ENCODE measurements at places on chromosomes 5 and 9.

GRCh38 chr5:108615216-108615615 is 132.5 kb upstream of the FER start:
- DNase-seq = no peak

- no peak for DNase-seq
These were observed 20.4 kb downstream of the ADAMTS2 start for GRCh38 chr5:179324760-179325295.

DNA sequence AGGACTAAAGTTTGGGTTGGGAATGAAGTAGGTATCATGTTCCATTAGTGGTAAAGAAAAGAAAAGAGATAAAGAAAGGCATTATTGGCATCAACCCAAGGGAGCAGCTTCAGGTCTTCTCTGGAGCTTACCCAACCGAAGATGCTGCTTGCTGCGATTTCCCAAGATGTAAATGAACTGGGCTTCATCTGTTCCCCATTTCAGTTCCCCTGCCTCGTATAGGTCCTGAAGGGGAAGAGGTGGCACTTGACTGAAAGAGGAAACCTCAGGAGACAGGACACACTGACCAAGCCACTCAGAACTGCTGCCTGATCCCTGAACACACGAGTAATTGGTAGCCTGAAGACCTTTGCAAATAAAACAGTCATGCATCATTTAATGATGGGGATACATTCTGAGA is 24.6 kb downstream of the ANXA6 start:
- DNase-seq = no peak

GRCh38 chr5:89036704-89037489 is 153.9 kb upstream of the MEF2C start:
- DNase-seq = no peak

GRCh38 chr9:122338536-122338935 is 32.3 kb upstream of the PTGS1 start:
- no peak for DNase-seq

- no peak for DNase-seq
These were observed 19.2 kb upstream of the FGFR4 start for GRCh38 chr5:177067503-177067902.

- no peak for DNase-seq
These were observed 128.8 kb upstream of the RAD23B start for GRCh38 chr9:107154291-107154690.

- no peak for DNase-seq
These were observed 3.1 kb upstream of the CAMLG start for GRCh38 chr5:134735243-134735642.

- DNase-seq = no peak
These were observed 575.8 kb upstream of the CLINT1 start for GRCh38 chr5:158434749-158435148.

- DNase-seq = no peak
These were observed 243.4 kb upstream of the RPS23 start for GRCh38 chr5:82521431-82522051.

GRCh38 chr5:100828071-100828897 is 74.8 kb downstream of the ST8SIA4 start:
- DNase-seq = no peak

GRCh38 chr9:7976167-7976755 is 176.7 kb upstream of the DMAC1 start:
- DNase-seq = no peak
